RCC 7860 (cell line): ENCODE measurements at places on chromosomes 3 and 15.

GRCh38 chr3:81173514-81173913, 587.9 kb downstream of the GBE1 start:
- no peak for DNase-seq

DNA sequence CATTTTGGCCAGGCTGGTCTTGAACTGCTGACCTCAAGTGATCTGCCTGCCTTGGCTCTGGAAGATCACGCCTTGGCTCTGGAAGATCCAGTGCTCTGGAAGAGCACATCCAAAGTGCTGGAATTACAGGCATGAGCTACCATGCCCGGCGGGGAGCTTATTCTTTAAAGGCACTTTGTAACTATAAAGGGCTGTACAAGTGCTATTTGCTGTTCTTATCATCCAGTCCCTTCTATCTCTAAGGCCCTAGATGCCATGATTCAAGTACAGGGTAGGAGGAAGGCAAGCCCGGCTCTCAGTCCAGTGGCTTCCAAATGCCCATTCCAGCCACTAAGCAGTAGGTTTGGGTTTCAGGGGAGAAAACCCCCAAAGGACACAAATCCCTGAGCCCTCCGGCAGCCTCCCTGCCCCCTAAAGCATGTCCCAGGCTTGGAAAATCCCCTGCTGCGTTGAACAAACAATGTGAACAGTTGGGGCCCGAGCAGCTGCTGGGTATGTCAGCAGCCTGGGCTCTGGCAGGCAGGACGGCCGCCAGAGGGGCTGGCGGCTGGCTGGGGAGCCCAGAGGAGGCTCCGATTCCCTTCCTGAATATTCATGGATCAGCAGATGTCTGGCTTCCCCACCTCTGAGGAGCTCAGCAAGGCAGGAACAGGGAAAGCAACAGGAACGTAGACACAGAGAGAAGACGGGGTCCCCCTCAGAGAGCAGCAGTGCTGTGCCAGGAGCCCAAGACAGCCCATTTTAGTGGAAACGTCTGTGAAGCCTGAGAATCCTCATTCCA, 7.7 kb downstream of the IGDCC4 start:
- no peak for DNase-seq

DNA sequence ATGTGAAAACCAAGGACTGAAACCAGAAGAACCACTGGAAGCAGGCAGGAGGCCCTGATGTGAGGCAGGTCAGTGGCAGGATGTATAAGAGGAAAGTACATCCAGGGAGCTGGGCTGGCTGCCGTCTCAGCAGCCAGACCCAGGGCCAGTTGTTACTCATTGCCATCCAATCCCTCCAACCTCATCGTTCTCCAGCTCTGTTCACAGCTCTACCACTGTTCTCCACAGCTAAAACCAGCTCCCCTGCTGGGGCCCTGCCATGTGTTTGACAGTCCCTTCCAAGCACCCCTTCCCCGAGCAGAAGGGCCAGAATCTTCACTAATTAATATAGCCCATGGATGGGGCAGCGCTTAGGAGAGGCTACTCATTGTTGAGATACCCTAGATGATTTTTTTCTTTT, 206.6 kb downstream of the MECOM start:
- no peak for DNase-seq

DNA sequence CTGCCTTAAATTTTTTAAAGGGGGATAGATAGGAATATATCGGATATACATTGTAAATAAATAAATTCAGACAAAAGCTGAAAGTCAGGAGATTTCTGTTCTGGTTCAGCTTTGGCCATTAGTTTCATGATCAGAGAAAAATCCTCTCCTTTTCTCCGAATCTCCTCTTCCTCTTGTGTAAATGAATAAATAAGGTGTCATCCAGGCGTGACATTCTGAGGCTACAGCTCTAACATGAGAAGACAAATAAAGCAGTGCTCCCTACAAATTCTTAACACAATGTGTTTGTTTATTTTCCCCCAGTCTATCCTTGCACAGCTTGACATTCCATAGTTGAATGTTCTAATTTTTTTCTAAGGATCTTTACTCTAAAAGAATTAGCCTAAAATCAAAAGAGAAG, 9.4 kb upstream of the MB21D2 start:
- no peak for DNase-seq

GRCh38 chr3:113428581-113428980, 12.7 kb downstream of the CFAP44 start:
- DNase-seq = no peak

GRCh38 chr3:95348879-95349278, 1286.0 kb downstream of the NSUN3 start:
- no peak for DNase-seq

- no peak for DNase-seq
Measured at GRCh38 chr3:69443457-69443920, 57.6 kb upstream of the FRMD4B start.

DNA sequence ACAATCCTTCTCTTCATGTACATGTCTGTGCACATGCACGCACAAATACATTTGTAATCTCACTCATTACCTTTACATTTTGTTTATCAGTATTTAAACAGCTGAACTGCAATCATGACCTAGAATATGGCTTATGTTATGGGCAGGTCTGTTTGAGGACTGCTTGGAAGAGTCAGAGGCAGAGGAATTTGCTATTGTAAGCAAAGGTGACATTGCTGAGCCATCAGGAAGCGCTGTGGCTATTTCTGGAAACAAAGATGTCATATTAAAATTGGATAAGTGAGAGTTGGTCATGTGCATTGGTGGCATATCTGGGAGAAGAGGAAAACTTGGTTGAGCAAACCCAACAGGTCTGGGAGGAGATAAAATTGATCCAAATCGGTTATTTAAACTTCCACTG, 41.6 kb downstream of the USF3 start:
- DNase-seq = no peak

- DNase-seq = peak; percentile 94
Measured at GRCh38 chr15:52143873-52144272, 31.3 kb upstream of the BCL2L10 start.

DNA sequence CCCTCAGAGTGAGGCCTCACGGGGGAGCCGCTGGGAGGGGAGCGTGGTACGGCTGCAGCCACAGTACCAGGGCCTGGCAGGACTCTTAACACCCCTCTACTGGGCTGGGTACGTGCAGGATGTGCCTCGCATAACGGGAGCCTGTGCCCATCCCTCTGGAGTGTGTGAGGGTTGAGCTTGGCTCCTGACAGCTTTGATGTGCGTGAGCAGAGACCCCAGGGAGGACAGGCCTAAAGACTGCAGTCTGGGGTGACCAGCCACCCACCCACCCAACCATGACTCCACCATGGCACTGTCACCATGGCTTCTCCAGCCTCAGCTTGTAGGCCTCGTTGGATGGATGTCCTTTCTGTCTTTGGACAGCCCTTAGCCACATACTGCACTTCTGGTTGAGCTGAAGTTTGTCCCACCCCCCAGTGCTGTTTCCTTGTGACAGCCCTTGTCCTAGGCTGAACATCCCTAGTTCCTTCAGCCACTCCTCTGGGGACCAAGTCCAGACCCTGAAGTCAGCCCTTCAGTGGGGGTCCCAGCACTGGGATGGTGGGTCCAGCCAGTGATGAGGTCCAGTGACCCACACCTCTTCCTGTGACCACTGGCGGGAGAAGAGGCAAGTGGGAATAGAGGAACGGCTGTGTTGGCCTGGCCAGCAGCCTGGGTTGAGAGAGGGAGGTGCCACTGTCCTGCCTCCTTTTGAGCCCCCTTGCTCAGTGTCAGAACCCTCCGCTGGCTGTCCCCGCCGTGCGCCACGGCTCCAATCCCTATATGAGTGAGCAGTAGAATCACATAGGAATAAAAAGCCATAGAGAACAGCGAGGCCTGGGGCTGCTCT, 6.1 kb downstream of the GLYCTK start:
- DNase-seq = no peak

GRCh38 chr15:73394782-73395181, 26.0 kb upstream of the HCN4 start:
- DNase-seq = no peak

GRCh38 chr3:32901005-32901932, 50.2 kb upstream of the CCR4 start:
- DNase-seq = no peak

- no peak for DNase-seq
Measured at GRCh38 chr15:51672155-51672687, 9.1 kb upstream of the SCG3 start.

DNA sequence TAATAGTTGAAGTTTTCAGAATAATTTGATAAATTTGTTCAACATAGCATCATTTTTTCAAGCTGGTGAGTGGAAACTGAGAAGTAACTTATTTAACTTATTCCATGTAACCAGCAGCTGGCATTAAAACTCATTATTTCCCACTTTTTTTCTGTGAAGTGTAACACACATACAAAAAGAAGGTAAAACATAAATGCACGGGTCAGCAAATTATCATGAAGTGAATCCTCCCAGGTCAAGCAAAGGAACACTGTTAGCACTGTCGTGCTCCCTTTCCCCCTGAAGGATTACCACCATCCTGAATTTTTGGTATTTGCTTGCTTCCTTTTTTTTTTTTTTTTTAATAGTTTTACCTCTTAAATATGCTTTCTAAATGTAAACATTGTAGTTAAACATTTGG, 77.6 kb upstream of the LRRFIP2 start:
- DNase-seq = no peak

GRCh38 chr3:181839916-181840297, 128.2 kb downstream of the SOX2 start:
- no peak for DNase-seq

DNA sequence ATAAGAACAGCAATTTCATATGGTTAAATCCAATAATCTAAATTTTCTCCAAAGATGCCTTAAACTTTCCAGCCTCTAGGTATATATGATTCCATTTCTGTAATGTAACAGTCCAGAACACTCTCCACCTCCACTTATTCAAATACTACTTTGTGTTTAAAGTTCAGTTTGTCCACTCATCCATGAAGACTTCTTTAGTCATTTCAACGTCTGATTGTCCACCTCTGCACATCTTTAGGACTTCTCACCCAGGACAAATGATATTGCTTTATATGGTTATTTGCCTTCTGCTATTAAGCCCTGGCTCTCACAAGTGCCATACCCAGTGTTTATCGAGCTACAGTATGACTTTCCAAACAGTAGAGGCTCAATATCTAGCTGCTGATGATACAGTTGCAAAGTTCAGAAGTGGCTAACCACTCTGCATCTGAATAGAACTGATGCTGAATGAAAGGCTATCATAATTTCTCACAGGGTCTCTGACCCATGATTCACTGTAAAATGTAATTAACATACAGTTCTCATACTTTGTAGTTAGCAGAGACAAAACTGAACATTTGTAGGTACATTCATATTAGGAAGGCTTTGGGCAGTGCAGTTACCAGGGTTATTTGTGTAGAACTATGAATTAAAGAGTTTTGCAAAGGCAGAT, 93.7 kb upstream of the MBNL1 start:
- DNase-seq = peak; percentile 64

DNA sequence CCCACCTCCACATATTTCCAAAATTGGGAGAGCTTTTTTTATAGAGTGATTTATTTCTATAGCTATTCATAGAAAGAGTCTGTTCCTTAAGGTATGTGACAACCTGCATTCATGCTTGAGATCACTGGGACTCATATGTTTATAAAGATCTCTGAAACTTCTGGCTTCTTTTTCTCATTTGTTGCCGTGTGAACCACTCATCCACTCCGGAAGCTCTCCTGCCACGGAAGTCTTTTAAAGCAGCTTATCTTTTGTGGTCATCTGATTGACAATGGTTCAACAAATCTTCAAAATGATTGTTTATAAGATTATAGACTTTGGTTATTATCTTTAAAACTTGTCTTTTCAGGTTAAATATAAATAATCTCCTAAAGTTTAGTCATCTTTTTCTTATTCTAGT, 260.5 kb downstream of the C3orf38 start:
- no peak for DNase-seq

- DNase-seq = peak; percentile 12
Measured at GRCh38 chr3:119604878-119605277, 7.2 kb downstream of the PLA1A start.

- no peak for DNase-seq
Measured at GRCh38 chr3:143437405-143437804, 317.8 kb downstream of the CHST2 start.
